M059J (cell line): ENCODE measurements at places on chromosomes 5 and 9.

DNA sequence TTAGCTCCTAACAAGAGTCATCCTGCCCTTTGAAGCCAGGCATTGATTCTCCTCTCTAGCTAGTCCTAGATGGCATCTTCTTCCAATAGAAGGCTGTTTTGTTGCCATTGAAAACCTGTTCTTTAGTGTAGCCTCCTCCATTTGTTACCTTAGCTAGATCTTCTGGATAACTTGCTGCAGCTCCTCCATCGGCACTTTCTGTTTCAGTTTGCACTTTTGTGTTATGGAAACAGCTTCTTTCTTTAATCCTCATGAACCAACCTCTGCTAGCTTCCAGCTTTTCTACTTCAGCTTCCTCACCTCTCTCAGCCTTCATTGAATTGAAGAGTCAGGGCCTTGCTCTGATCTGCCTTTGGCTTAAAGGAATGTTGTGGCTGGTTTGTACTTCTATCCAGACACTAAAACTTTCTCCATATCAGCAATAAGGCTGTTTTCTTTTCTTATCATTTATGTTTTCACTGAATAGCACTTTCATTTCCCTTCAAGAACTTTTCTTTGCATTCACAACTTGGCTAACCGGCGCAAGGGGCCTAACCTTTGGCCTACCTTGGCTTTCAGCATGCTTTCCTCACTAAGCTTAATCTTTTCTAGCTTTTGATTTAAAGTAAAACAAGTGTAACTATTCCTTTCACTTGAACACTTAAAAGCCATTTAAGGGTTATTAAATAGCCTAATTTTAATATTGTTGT, 166.5 kb upstream of the SLC12A2 start:
- no peak for DNase-seq

DNA sequence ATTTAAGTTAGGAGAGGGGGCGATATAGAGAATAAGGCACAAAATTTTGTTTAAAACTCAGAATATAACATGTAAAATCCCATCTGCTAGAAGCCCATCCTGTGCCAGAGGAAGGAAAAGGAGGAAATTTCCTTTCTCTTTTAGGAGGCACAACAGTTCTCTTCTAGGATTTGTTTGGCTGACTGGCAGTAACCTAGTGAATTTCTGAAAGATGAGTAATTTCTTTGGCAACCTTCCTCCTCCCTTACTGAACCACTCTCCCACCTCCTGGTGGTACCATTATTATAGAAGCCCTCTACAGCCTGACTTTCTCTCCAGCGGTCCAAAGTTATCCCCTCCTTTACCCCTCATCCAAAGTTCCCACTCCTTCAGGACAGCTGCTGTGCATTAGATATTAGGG, 18.3 kb downstream of the MOCS2 start:
- DNase-seq, result peak; percentile 81

DNA sequence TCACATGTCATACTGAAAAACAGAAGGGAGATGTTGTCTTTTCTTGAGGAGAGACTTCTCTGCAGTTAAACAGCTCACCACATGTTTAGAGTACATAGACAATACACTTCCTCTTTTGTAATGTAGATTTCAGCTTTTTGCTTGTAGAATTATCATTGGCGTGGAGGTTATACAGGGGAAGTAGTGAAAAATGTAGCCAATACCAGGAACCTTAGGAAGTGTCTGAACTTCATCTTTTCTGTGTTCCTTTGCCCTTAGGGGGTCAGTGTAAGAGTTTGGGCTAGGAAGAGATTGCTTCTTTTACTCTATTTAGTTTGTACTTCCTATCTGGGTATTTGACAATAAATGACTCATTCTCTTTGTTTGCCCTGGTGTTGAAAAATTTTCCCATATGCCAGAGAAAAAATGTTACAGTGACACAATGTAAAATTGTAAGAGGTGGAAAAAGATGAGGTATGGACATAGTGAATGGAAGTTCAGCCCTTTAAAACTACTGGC, 21.0 kb upstream of the CDKN2B start:
- DNase-seq, result peak; percentile 88

DNA sequence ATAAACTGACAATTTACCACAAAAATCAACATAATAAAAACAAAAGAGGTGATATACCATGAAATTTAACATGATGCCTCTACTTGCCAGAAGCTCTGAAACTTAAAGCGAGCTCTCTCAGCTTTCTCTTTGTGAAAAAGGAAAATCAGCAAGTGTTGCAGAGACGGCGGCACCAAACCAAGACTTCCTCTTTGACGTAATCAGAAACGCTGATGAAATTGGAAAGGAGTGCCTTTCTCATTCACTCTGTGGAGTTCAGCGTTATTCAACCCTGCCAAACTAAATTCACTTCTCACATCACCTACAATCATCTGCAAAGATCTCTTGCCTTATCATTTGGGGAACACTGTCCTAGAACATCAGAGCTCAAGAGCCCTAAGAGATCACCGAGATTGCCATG, 32.2 kb downstream of the ANXA6 start:
- no peak for DNase-seq

DNA sequence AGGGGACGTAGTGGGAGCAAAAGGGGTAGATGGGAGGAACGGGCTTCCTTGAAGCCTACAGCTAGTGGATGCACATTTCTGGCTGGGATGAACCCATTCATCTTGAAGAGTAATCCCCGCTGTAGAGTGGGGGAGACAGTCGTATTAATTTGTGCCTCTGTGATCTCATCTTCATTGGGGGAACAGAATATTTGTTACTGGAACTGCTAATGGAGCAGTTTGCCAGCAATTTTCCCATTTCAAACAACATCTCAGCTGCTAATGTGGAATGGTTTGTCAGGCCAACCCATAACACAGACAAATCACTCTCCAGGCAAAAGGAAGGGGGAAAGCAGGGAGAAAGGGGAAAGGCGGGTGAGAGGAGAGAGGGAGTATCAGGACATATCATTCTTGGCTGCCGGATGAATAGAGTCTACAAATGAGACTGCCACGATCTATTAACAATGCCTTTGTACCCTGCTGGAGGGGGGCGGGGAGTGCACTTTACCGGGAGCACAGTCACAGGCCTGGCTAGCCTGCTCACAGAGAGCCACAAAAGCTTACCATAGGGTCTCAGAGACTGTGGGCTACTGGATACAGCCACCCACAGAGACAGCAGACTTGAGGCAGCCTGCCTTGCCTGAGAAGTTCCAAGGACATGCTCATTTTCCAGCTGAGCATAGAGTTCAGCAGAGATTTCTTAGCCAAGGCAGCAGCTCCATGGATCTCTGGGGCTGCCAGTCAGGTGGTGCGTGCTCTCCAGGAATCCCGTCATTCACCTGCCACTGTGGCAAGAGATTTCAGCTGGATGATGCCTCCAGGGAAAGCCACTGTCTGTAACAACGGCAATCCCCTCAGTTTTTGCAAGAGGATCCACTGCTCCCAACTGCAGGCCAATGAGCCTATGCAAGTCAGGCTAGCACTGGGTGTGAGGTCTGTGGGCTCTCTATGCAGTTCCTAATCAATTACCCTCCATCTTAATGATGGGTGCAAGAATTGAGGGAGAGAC, 217.7 kb upstream of the PANK3 start:
- DNase-seq, result no peak
